Caco-2 (cell line): ENCODE measurements at places on chromosomes 16 and 17. TPM values are rescaled to one million over a fixed set of nuclear protein-coding genes. Genes with fewer than 3 reads are reported as not detected.

DNA sequence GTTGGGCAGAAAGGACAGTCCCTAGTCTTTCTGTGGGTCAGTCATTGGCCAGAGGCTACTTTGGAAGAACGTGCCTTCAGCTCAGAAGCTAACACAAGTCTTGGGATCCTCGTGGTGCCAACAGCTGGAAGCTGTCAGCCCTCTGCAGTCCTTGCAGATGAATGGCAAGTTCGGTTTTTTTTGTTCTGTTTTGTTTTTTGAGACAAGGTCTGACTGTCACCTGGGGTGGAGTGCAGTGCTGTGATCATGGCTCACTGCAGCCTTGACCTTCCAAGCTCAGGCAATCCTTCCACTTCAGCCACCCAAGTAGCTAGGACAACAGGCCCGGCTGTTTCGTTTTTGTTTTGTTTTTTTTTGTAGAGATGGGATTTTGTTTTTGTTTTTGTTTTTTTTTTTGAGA lies 149.4 kb downstream of the SPECC1 start:
- no peak overlapping the region for H3K27ac ChIP-seq
- H3K4me1 ChIP-seq = peaks cover 3% of the 10 kb centered on the region; the same call in 1 of the 2 replicates
- H3K27me3 ChIP-seq = no peaks in the 10 kb centered on the region

DNA sequence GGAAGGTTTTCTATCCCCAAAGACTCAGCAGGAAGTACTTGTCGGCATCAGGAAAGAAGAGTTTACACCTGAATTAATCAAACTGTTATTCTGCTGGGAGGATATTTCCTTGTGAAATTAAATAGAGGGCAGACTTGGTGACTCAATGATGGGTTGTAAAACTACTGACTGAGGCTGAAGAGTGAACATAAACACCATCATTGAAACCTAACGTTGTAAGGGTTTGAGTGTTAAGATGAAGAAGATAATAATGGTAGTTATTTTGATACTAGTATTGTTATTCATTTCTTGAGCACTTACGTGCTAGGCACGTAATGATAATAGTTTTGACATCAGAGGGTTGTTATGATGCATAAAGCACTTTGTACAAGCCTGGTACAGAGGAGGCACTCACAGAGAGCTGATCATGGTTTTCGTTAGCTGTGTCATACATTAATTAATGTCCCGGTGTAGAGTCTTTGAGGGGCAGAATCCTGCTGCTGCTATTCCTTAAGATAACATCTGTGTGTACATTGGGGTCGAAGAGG lies 64.2 kb upstream of the CACNG3 start:
- H3K36me3 ChIP-seq = no peaks in the 10 kb centered on the region
- no peak overlapping the region for H3K4me3 ChIP-seq
- DNase-seq = no peak
- H3K27me3 ChIP-seq = no peaks in the 10 kb centered on the region
- no peak overlapping the region for H3K27ac ChIP-seq

WNT9B gene
- not detected in 2 replicates for total RNA-seq

GRAP gene
- total RNA-seq = 0.50 TPM in 1 of 2 replicates, not detected in the other
